Stimulated activated CD8-positive, alpha-beta memory T cell treated with anti-CD3 and anti-CD28 coated beads, Interleukin-12 subunit alpha, Interleukin-12 subunit beta, amount 100 ng/mL, for 4 hours (primary cell): ENCODE measurements at places on chromosomes 12 and 14.

DNA sequence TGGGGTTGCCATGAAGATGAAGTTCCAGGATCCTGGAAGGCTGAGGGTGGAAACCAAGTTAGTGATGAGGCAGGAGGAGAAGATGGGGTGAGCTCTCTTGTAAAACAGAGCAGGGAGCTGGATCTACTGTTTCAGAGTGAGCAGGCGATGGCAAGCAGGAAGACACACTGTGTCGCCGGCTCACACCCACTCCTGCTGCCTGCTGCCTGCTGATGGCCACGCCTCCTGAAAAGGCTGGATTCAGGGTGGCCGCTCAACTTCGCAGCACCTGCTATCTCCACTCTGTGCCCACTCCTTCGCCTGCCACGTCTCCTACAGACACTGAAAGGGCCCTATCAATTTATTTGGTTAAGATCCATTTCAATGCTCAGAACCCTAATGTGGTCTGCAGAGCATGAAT is 96.1 kb downstream of the RBM19 start:
- no peak for DNase-seq

DNA sequence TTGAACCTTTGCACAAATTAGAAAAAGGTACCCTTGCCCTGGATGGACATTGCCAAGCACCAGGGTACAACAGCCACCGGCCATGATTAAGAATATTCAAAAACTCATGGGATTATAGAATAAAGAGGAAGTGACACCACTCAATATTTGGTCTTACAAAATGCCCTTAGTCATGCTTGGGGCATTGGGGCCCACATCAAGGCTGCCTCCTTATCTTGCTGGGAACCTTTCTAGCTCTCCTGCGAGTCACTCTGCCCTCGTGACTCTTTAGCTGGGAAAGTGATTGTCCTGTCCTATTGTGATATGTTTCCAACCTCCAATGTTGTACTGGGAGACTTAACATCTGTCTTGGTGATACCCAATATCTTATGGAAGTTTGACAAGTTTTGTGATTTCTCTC is 57.8 kb downstream of the GTF2A1 start:
- no peak for DNase-seq

DNA sequence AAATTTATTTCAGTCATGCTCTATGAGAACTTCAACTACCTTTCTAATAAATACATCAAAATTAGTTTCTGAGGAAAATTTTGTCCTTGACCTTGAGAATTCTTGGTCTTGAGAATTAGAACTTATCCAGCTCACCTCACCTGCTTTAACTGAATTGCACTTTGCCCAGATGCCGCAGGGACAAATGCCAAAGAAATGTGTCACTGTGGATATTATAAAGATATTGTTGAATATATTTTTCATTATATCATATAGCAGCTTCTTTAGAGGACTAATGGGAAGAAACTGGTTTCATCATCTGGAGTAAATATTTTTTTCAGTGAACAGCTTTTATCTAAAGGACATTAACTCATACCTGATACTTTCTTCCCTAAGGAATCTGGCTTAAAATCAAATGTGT is 54.1 kb downstream of the LRP6 start:
- no peak for DNase-seq

- no peak for DNase-seq
Observed at GRCh38 chr12:131923260-131923659, 5.8 kb upstream of the PUS1 start.

- peak; percentile 9 for DNase-seq
Observed at GRCh38 chr14:65170768-65171507, 68.6 kb upstream of the MAX start.

- no peak for DNase-seq
Observed at GRCh38 chr14:23160924-23161522, 22.4 kb downstream of the SLC7A8 start.

DNA sequence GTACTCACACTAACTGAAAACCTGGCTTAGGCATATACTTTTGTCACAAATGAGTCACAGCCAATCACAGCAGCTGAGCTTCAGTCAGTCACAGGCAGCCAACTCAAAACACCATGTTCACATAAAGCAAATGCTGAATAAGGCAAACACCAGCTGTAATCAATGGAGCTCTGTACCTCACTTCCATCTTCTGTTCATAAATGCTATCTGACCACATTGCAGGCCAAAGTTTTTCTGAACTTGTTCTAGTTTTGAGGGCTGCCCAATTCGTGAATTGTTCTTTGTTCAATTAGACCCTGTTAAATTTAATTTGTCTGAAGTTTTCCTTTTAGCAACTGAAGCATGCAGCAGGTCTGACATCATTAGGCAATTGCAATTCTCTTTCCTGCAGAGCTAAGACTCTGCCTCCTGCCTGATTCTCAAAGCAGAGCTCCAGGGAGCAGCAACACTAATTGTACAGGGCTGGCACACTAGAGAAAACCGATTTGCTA is 129.9 kb downstream of the WIF1 start:
- no peak for DNase-seq
